ENCODE measurements at places on chromosomes 2 and 18. TPM values are rescaled to one million over a fixed set of nuclear protein-coding genes. Genes with fewer than 3 reads are reported as not detected.

Gene CREB1
- 47.9 TPM for total RNA-seq

Gene FBXO48
- total RNA-seq, result 1.1 TPM

Gene ANKMY1
- total RNA-seq, result 5.6 TPM

Gene AQP12A
- not detected for total RNA-seq

Gene BCL2
- total RNA-seq, result 9.0 TPM

Gene LCT
- not detected for total RNA-seq

Gene SCRN3
- total RNA-seq, result 41.2 TPM

Gene GPR45
- not detected for total RNA-seq

Gene RAB27B
- 0.30 TPM for total RNA-seq

Gene MERTK
- total RNA-seq, result 5.0 TPM

Gene AGXT
- total RNA-seq, result not detected

Gene TSPYL6
- total RNA-seq, result not detected

Gene SERPINB10
- total RNA-seq, result not detected

Gene REG1A
- not detected for total RNA-seq

Gene ELOA2
- total RNA-seq, result not detected

Gene CCDC150
- 0.97 TPM for total RNA-seq

Gene AAMP
- total RNA-seq, result 48.4 TPM

Gene LIMS2
- 237 TPM for total RNA-seq
